ENCODE measurements at places on chromosomes 3 and 15.

GRCh38 chr3:50662408-50662807, 12.3 kb upstream of the DOCK3 start:
- DNase-seq = no peak

- no peak for DNase-seq
Measured at GRCh38 chr15:92112180-92112579, 258.7 kb downstream of the SLCO3A1 start.

GRCh38 chr3:5428607-5429516, 241.4 kb downstream of the EDEM1 start:
- DNase-seq = peak; percentile 89

- DNase-seq = peak; percentile 60
Measured at GRCh38 chr3:156760333-156760732, 65.8 kb upstream of the LEKR1 start.

- no peak for DNase-seq
Measured at GRCh38 chr3:15009167-15009566, 55.9 kb downstream of the MRPS25 start.

DNA sequence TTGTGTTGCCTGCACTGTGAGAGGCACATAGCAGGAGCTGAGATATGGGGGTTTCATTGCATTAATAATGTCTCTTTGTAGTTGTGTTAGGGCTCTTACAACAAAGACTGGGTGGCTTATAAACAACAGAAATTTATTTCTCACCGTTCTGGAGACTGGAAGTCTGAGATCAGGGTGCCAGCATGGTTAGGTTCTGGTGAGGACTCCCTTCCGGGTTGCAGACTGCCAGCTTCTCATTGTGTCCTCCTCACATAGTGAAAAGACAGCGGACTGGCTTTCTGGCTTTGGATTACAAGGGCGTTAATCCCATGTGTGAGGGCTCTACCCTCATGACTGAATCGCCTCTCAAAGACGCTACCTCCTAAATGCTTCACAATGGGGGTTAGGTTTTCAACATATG, 20.6 kb downstream of the TMEM108 start:
- DNase-seq = no peak

GRCh38 chr3:190696777-190697501, 165.6 kb downstream of the GMNC start:
- DNase-seq = no peak

DNA sequence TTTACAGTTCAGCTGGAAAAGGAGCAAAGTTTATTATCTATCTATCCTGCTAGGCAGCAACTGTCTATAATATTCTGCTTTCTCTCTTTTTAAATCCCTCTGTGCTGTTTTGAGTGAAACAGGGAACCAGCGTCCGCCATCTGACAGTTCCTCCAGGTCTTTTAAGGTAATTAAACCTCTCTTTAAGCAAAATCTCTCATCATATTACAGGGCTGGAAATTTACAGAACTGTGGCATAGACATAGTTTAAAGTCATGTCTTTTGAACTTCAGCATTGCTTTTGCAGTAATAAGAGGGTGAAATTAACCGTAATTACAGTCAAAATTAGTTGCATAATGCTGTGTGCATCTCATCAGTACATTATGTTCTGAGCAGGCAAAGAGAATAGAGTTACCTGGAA, 263.4 kb upstream of the KCNMB2 start:
- no peak for DNase-seq

DNA sequence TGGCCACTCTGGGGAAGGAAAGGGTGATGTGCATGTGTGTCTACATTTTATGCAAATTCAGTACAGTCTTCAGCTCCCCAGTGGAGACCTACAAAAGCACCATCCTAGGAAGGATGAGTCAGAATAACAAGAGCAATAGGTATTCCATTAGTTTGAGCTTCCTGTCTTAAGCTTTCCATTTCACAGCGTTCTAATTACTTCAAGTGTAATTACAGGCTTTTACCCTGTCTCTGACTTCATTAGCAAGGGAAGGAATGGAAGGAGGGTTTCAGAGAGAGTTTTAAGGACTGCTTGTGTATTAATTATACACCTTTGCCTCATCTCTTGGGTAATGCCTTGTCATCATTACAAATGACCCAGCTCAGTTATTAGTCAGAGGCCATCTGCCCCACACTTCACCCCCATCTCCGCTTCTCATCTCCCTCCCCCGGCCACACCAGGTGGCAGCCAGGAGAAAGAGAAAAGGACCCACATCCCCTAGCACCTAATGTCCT, 202.8 kb upstream of the MRPL3 start:
- DNase-seq = no peak

DNA sequence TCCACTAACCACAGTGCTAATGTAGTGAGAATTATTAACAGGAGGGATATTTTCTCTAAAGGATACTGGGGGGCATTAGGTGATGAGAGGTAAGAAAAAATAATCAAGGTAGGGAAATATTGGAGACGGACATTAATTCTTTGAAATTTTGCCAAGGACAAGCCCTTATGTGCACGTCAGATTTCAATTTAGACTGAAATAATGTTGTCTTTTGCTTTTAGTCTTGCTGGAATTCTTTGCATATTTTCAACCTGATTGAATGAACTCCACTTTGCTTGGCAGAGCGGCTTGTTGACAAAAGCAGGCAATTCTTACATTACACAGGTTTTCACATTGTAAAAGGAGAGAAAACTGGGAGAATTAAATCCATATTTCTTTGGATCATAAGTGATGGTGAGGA, 25.0 kb upstream of the C3orf52 start:
- no peak for DNase-seq

- no peak for DNase-seq
Measured at GRCh38 chr3:153285194-153285641, 123.2 kb downstream of the RAP2B start.

Measured in MV-4-11 (cell line).